ENCODE measurements at places on chromosomes 6 and 20.

GRCh38 chr20:32522526-32522775 is 62.7 kb downstream of the NOL4L start:
- DNase-seq = no peak

DNA sequence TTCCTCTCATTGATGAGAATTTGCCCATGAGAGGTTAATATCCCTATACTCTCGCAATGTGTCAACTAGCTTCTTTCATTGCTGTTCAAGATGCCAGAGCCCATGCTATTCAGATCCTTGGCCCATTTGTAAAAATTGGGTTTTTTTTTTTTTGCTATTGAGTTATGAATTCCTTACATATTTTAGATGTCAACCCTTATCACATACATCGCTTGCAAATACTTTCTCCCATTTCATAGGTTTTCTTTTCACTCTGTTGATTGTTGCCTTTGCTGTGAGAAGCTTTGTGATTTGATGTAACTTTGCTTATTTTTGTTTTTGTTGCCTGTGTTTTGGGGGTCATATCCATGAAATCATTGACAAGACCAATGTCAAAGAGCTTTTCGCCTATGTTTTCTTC is 32.2 kb upstream of the IPCEF1 start:
- DNase-seq = no peak

DNA sequence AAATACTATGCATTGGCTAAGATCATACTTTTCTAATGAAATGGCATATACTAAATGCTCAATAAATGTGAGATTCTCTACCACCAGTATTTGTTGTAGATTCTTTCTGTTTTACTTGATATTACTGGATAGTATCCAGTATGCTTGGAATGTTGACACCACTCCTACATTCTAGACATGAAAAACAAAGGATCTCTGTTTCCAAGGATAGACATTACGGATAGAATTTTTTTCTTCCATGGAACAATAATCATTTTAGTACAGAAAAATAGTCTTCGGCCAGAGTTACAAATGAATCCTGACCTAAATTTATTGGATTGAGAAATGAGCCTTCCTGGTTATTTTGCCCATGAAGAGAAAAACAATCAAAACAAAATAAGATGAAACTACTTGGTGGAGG is 258.2 kb upstream of the NT5E start:
- no peak for DNase-seq

DNA sequence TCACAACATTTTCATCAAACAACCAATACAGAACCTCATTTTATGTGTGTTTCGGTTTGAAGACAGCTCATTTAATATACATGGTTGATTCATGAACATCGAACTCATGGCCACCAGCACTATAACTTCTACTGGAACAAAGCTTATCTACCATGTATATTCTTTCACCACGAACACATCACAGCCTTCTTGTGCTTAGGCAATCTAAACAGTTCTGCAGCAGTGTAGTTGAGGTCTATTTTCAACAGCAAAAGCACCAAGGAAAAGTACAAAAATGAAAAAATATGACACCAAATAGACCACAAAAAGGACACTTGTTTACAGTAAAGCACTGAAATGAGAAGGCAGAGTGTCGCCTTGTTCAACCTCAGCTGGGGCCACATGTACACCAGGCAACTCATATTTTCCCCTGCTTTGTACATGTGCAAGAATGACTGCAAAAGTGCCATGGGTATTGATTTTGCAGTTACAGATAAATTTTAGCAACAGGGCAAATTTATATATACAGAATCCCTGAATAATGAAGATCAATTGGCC is 25.8 kb upstream of the KCNK5 start:
- no peak for DNase-seq

DNA sequence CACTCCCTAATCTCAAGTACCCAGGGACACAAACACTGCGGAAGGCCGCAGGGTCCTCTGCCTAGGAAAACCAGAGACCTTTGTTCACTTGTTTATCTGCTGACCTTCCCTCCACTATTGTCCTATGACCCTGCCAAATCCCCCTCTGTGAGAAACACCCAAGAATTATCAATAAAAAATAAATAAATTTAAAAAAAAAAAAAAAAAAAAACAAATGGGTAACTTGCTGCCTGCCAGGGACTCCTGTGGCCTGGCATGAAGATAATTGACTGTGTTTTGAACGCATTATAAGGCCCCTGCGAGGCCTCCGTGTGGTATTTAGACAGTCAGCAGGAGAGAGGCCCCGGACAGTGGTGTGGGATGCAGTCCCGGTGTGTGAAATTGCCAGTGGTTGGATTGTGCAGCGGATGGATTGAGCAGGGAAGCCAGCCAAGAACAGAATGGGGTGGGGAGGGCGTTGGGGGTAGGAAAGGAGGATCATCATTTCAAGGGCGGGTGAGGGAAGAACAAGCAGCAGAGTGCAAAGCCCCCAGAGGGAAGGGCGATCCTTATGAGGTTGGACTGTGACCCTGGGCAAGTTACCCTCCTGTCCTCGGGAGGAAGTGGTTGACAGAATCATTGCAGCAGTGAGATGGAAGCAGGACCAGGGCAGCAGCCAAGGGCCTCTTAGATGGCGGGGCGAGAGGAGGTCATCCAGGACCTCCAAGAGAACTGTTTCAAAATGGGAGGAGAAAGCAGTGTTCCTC is 43.3 kb downstream of the PPARD start:
- DNase-seq = no peak

DNA sequence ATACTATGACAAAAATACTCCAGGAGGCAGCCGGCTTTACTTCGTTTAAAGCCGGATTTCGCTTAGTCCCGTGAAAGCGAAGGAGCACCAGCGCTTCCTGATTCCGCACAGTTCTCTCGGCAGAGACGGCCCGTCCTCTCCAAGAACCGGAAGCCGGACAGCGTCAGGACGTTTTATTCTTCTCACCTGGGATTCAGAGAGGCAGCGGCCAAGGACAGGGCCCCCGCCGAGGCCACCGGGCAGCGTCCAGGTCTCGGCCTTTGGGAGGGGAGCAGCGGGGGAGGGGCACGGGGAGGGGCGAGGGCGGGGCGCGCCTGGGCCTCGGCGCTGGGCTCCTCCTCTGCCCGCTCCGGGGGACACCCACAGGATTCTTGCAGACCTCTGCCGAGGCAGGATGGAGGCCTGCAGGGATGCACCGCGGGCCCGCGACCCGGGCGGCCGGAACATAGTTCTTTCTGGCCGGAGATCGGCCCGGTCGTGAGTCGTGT is 2.8 kb upstream of the DIDO1 start:
- DNase-seq = peak; percentile 37

DNA sequence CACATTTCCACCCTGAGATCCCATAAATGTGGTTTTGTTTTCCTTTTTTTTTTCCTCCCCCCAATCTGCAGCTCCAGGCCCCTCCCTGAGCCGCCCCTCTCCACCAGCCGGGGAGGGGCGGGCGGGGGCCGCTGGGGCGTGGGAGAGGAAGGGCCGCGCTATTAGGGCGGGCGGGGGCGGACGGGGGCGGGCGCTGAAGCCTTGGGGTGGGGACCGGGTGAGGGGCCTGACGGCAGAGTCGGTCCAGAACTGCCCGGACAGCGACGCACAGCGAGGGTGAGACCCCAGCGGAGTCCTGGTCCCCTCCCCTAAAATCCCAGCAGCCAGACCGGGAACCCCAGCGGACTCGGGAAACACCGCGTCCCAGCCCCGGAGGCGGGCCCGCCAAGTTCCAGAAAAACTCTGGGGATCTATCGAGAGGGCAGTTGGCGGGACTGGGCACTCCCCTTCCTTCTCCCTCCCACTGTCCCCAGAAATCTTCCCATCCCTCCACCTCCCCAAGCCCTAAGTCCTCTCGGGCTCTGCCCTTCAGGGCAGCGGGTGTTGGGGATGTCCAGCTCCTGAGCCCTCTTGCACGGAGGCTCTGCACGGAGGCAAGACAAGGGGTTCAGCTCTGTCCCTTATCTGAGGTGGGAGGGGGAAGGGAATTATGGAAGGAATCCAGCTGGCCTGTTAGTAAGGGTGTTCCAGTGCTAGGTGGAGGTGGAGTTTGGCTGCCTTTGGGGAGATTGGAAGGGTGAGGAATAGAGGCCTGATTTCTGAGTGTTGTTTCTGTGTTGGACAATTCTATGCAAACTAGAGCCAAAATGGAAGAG is at the start of gene PRICKLE4:
Gene PRICKLE4, plus strand, starts transcription at position 232 of the 815 bp plus-strand sequence. CDS start 2,692 bp downstream, outside the sequence.
- DNase-seq = no peak

GRCh38 chr6:17871189-17871519 is 116.3 kb downstream of the KIF13A start:
- no peak for DNase-seq

DNA sequence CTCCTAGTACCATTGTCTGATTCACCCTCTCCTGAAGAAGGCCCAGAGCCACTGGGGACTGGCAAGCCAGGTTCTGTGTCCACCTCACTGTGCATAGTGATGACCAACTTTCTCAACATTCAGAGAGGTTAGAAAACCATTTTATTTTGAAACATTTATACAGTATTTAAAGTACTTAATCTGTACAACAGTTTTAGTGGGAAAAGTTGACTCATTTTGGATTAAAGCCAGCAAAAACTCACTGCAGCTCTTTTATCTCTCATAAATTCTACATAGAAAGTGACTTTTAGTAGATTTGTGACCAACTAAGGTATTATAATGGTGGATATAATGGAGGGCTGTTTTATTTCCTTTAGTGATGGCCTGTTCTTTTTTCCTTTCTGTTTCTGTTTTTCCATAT is 9.7 kb downstream of the TULP4 start:
- DNase-seq = no peak

DNA sequence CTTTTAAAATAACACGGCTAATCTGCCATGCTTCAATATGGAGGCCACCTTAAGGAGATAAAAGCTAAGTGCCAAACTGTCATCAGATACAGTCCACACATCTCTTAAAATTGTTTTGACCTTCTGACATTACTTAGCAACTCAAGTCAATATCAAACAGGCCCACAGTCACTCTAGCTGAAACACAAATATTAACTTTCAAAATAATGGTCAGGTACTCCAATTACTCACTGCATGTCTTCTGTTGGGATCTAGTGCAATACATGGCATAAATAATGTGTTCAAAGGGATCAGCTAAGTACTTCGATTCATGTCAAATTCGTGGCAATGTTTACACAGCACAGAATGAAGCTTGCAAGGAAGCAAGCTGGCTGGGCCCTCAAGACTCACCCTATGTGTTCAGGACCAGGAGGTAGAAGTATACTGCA is 133.9 kb upstream of the BEND6 start:
- no peak for DNase-seq

- no peak for DNase-seq
These were observed 32.0 kb downstream of the POM121L2 start for GRCh38 chr6:27280064-27280539.

DNA sequence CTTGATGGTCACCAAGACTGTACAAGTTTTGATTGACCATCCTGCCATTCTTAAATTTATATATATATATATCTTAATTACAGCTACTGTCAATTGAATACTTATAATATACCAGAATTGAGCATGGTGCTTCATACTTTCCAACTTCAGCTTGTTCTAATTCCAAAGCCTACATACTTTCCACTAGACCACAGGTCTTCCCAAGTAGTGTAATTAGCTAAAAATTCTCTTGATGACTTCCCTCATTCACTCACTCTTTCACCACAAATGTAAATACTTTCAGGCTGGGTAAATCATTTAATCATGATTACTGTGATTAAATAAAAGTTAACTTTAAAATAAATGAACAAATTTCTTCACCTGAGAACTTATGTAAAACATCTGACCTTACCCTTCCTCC is 3.4 kb downstream of the ASF1A start:
- DNase-seq = no peak

DNA sequence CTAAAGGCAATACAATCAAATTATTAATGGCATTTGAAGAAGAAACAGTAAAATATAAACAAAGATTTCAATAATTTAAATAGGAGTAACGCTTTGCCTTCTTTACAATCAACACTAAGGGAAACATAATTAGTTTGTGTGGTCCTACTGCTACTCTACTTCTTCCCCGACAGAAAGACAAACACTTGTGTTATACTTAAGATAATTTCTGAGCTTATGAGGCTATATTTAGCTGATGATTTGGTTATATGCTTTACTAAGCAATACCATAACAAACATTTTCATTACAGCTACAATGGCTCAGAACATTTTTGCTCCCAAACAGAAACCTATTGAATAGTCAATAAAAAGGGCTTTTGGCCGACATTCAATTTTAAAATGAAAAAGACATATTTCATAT is 1217.2 kb upstream of the GJE1 start:
- no peak for DNase-seq

- no peak for DNase-seq
These were observed 76.6 kb downstream of the CEBPB start for GRCh38 chr20:50267041-50267865.

GRCh38 chr6:160978141-160978901 is 13.2 kb upstream of the MAP3K4 start:
- no peak for DNase-seq

GRCh38 chr20:58017970-58018530 is 210.4 kb downstream of the ANKRD60 start:
- no peak for DNase-seq
